ENCODE measurements at places on chromosomes 5 and 9.

GRCh38 chr5:154701181-154701580 lies 54.0 kb upstream of the LARP1 start:
- peak; percentile 92 for DNase-seq

- no peak for DNase-seq
These were observed 7.4 kb downstream of the PTPRD start for GRCh38 chr9:10605388-10605787.

DNA sequence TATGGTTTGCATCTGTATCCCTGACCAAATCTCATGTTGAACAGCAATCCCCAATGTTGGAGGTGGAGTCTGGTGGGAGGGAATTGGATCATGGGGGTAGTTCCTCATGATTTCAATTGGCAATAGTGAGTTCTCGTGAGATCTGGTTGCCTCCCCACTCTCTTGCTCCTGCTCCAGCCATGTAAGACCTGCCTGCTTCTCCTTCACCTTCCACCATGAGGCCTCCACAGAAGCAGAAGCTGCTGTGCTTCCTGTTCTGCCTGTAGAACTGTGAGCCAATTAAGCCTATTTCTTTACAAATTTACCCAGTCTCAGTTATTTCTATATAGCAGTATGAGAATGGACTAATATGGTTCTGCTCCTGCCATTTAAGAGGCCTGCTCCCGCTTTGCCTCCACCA lies 32.9 kb downstream of the SCAI start:
- no peak for DNase-seq

DNA sequence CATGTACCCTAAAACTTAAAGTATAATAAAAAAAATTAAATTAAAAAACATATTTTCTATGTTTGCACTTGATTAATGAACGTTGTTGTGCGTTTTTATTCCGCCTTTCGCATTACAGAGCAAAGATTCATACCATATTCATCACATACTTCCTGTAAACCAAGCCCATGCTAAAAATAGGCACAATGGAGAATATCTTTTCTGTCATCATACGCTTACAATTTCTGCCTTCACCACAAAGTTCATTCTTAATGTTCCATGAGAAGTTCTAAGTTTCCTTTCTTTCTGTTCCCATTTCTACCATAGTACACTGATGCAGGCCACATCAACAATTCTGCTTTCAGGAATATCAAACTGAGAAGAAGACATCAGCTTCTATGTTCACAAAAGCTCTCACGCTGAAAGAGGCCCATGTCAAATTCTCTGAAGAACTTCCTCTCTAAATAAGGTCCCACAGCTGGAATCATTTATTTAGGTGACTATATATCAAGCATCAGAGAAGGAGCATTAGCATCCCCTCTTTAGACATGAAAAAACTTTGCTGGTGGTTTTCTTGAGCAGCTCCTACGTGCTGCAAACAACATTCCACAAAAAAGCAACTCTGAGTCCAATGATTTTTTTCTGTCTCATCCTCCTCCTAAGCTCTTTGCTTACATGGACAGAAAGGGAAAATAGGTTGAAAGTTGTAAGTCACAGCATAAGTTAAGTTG lies 456.4 kb downstream of the CDH10 start:
- DNase-seq = no peak

- DNase-seq = no peak
These were observed 462.5 kb upstream of the TYRP1 start for GRCh38 chr9:12230708-12231107.

- DNase-seq = no peak
These were observed 62.1 kb upstream of the ATG10 start for GRCh38 chr5:81909677-81910076.

GRCh38 chr5:96588539-96588938 lies 73.6 kb upstream of the CAST start:
- no peak for DNase-seq

All from NCI-H2029 treated with DMSO at 0.1 percent for 48 hours (cell line).